ENCODE measurements at places on chromosomes 1 and 21.

DNA sequence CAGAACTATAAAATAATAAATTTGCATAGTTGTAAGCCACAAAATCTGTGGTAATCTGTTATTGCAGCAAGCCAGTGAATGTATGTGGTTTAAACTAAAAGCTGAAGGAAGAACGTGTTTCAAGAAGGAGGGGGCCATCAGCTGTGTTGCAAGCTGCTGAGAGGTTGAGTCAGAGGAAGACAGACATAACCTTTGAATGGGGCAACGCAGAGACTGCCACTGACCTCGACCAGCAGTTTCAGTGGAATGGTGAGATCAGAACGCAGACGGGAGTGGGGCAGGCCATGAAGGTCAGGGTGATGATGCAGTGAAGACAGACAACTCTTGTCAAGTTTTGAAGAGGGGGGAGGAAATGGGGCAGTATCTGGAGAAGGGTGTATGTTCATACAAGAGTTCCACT, 23.2 kb upstream of the QSOX1 start:
- DNase-seq, result no peak

- no peak for DNase-seq
Measured at GRCh38 chr21:43820466-43820865, 31.1 kb downstream of the RRP1 start.

DNA sequence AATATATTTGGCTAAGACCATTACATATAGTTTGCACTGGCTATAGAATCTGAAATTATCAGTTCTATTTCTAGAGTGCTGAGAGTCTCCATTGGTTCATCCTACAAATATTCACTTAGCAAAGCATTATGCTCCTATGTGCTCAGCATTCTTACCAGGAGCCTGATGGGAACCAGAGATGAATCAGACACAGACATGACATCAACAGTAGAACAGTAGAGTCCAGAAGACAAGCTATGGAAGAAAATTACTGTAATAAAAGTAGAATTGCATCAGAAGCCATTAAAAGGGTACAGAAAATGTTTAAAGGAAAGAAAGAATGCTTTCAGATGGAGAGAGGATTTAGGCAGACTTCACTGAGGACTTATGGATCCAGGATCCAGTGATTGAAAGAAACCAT, 271.7 kb upstream of the SNX7 start:
- DNase-seq, result no peak

- no peak for DNase-seq
Measured at GRCh38 chr1:30036229-30036547, 687.2 kb downstream of the MATN1 start.

DNA sequence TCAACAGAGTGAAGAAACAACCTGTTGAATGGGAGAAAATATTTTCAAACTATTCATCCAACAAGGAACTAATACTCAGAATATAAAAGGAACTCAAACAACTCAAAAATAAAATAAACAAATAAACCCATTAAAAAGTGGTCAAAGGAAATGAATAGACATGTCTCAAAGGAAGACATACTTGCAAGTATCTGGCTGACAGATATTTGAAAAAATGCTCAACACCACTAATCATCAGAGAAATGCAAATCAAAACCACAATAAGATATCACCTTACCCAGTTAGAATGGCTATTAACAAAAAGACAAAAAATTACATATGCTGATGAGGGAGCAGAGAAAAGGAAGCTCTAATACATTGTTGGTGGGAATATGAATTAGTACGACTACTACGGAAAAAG, 38.2 kb downstream of the TNFSF4 start:
- DNase-seq, result no peak

DNA sequence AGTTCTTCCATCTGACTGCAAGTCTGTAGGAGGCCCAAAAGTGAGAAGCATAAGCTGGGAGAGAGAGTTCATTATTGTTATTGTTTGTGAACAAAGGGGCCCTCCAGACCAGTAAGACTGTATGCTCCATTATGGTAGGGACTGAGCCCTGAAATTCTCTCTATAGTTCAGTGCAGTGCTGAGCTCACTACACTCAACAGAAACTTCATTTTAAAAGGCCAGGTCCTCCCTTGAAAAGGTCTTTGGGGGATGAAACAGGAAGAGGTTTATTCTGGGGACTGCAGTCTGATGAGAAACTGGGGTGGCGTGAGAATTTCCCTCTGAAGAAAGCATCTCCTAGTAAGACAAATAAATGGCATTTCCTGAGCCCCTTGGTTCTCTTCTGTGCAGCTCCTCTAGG, 5.5 kb upstream of the GATAD2B start:
- DNase-seq, result no peak

DNA sequence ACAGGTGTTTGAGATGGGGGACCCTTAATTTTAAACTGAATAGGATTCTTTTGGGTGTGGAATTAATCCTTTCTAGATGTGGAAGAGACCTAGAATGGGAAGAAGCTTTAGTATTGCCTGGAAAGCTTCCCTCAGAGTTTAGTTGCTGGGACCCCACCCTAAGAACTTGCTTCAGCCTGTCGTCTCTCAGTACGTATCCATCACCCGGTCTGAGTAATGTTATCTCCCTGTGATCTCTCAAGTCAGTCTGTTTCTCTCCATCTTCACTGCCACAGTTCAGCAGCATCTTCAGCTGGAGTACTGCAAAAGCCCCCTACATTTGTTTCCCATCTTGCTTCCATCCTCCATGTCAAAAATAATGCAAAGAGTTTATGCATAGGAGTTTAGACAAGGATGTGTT, 28.9 kb downstream of the CNST start:
- DNase-seq, result no peak

GRCh38 chr1:29691499-29691898, 455.2 kb downstream of the PTPRU start:
- no peak for DNase-seq

DNA sequence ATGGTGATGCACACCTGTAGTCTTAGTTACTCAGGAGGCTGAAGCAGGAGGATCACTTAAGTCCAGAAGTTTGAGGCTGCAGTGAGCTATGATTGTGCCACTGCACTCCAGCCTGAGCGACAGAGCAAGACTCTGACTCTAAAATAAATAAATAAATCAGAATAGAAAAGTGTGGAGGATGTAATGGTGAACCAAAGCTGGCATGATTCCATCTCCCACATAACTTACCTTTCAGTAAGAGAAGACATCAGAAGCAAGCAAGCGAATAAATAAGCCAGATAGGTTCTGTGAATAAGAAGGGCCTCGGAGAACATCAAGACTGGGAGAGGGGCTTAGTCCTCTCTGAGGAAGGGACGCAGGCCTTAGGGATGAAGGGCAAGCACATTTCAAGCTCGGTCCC, 59.5 kb downstream of the TOMM20 start:
- no peak for DNase-seq

- DNase-seq, result no peak
Measured at GRCh38 chr1:184801503-184801902, 46.8 kb upstream of the EDEM3 start.

GRCh38 chr1:15953791-15954241, 22.1 kb downstream of the ZBTB17 start:
- no peak for DNase-seq

- no peak for DNase-seq
Measured at GRCh38 chr1:47809301-47810084, 187.7 kb downstream of the TRABD2B start.

- DNase-seq, result no peak
Measured at GRCh38 chr1:60952612-60953111, 129.7 kb upstream of the NFIA start.

- DNase-seq, result no peak
Measured at GRCh38 chr1:25573591-25573930, 30.2 kb downstream of the LDLRAP1 start.

DNA sequence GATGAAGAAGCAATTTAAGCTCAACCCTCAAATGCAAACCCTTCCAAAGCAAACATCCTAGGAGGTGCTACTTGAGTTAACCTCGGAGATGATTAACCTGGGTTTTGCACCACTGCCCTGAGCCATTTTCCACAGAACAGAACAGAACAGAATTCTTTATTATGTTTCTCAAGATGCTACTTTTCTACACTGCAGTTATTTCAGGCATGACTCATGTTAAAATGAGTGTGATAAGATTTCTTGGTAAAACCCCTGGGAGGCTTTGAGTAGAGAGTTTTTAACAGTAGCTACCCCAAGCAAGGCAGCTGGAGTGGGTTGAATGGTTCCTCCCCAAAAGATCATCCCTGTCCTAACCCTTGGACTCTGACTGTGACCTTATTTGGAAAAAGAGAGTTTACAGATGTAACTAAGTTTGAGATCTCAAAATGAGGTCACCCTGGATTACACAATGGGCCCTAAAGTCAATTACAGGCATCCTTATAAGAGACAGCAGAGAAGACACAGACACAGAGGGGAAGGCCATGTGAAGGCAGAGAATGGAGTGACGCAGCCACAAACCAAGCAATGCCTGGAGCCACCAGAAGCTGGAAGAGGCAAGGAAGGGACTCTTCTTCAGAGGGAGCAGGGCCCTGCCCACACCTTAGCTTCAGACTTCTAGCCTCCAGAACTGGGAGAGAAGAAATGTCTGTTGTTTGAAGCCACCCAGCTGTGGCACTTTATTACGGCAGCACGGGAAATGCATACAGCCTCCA, 153.4 kb downstream of the ETS2 start:
- no peak for DNase-seq

- DNase-seq, result no peak
Measured at GRCh38 chr1:69852706-69853105, 285.0 kb downstream of the LRRC7 start.

GRCh38 chr1:174080819-174081218, 58.7 kb upstream of the RC3H1 start:
- no peak for DNase-seq

DNA sequence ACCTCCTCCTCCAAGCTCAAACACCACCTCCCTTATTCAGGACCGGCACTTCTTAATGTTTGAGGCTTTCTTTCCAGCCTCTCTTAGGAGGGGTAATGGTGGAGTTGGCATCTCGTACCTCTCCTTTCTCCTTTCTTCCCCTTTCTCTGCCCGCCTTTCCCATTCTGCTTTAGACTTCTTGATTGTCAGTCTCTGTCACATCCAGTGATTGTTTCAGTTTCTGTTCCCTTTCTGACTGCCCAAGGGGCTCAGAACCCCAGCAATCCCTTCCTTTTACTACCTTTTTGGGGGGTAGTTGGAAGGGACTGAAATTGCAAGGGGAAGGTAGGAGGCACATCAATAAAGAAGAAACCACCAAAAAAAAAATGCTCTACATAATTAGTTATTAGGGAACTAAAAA, 5.6 kb downstream of the ELK4 start:
- no peak for DNase-seq

GRCh38 chr1:39691383-39692151, at the start of gene HPCAL4:
HPCAL4 (minus strand) TSS chr1:39691433; CDS start chr1:39684603, 6,830 bp downstream.
- DNase-seq, result peak; percentile 100

- no peak for DNase-seq
Measured at GRCh38 chr1:228465141-228465540, 22.0 kb upstream of the RNF187 start.

GRCh38 chr1:201585901-201586300, 47.0 kb downstream of the NAV1 start:
- DNase-seq, result no peak

DNA sequence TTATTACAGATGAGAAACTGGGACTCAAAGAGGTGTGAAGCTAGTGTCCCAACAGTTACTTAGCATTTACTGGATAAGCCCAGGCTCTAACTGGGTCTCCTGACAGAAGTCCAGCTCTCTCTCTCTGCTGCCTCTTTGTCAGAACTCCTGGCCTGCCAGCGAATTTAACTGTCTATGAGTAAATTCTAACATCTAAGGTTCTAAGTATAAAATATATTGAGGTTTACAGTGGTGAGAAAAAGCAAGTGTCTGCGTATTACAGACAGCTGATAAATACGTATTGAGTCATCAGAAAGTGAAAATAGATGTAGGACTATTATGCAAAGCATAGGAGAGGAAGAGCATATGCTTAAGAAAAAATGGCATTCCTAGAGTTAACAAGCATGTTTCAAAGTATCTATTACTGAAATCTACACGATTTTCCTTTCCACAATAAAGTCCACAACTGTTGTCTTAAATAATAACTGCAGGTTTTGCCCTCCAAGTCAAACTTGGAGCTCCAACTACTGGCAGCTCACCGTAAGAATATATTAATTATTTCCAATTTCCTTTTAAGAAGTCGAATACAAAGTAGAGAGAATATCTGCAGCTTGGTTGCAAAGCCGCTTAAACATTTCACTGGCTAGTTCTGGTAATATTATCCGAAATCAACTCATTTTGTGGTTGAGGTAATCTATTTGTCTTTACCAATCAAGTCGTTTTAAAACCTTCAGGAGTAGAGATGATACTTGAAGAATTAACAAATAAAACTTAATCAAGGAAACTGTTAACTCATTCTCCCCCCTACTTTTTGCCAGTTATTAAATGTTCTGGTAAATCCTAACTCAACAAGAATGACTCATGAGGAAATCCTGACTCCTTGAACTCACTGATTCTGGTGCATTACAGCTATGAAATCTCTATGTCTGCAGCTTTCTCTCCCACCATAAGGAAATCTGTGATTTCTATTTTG, 1.4 kb upstream of the RGS2 start:
- no peak for DNase-seq

DNA sequence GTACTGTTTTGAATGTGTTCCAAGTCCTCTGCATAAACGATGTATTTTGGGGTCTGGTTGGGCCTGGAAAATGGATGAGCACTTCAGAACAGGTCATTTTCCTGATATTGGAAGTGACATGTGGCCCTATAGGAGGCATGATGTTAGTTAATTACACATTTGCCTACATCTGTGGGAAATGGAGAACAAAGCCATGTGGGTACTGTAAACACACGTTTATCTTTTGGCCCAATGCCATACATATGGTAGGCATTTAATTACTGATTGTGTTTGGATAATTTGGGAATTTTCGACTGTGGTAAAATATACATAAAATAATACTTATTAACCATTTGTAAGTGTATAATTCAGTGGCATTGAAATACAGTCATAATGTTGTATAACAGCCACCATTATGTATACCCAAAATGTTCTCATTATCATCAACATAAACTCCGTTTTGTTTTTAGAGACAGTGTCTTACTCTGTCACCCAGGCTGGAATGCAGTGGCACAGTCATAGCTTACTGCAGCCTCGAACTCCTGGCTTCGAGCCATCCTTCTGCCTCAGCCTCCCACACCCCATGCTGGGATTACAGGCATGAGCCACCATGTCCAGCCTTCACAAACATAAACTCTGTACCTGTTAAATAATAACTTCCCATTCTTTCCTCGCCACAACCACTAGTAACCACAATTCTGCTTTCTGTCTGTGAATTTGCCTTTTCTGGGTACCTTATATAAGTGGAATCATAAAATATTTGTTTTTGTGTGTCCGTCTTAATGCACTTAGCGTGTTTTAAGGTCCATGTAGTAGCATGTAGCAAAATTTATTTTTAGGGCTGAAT, 11.9 kb upstream of the RNPEP start:
- DNase-seq, result no peak

- no peak for DNase-seq
Measured at GRCh38 chr1:168243198-168243597, 17.4 kb downstream of the SFT2D2 start.

GRCh38 chr1:245666412-245666811, 511.6 kb downstream of the KIF26B start:
- no peak for DNase-seq

DNA sequence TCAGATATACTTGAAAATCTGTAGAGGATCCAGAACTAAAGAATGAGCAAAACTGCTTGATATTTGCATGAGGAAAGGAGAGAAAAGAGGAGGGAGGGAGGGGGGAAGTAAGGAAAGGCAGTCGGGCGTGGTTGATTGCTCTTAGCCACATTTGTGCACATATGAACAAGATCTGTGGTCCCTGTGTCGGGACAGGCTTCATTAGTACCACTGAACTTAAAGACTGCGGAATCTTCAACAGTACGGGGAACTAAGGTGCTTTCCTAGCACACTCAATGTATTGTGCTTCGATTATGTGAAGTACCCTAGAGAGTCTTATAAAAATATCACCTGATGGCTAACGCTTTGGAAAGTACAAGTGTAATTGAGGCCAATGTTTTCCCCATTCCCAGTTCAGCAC, 59.9 kb downstream of the ZBTB18 start:
- no peak for DNase-seq
